ENCODE measurements at places on chromosomes 2 and 18. TPM values are rescaled to one million over a fixed set of nuclear protein-coding genes. Genes with fewer than 3 reads are reported as not detected.
A peak's percentile ranks its signal among the peaks of the same experiment; 100 is the strongest.

DNA sequence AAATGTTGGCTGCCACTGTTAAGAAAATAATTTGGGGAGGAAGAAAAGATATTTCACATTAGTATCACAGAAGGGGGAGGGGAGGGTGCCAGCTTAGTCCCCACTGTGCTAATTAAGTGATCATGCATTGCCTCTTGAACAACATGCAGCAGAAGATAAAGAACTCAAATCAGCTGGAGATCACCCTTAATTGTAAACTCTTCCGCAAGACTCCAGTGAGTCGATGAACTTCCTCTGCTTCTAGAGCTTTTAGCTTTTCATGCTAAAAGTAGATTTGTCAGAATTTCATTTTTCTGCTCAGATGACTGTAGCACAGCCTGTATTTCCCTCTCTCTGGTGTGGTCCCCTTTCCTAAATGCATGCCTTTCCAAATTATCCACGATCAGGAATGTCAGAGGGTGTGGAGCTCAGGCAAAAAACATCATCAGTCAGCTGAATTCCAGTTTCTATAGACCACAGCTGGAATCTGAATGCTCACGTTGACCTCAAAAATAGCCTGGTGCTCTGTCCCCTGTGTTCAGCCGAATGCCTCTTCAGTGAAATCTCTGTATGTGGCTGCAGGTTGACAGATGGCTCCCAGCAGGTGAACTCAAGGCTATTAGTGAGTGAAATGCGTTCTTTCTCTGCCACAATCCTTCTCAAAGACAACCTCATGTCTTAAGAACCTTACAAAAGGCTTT is 156.8 kb upstream of the UNC80 start:
- no peaks in the 10 kb centered on the region for H3K4me1 ChIP-seq
- H3K27me3 ChIP-seq: no peaks in the 10 kb centered on the region
- no peaks in the 10 kb centered on the region for H3K36me3 ChIP-seq
- no peak overlapping the region for H3K4me3 ChIP-seq
- DNase-seq: no peak

GRCh38 chr2:71615767-71616730 is 162.7 kb downstream of the DYSF start:
- peak; percentile 80 for DNase-seq
- peak overlapping the region; percentile 64 for H3K27ac ChIP-seq
- peaks cover 23% of the 10 kb centered on the region for H3K36me3 ChIP-seq
- H3K27me3 ChIP-seq: no peaks in the 10 kb centered on the region

The RAX gene
- total RNA-seq: not detected

- no peaks in the 10 kb centered on the region for H3K36me3 ChIP-seq
- DNase-seq: no peak
- H3K27me3 ChIP-seq: no peaks in the 10 kb centered on the region
- no peak overlapping the region for H3K4me3 ChIP-seq
These were observed 1098.2 kb upstream of the FANCL start for GRCh38 chr2:59339121-59339836.

The SPATA3 gene
- not detected for total RNA-seq

The CRACDL gene
- 2.2 TPM for total RNA-seq

The TMEM169 gene
- 0.75 TPM for total RNA-seq

DNA sequence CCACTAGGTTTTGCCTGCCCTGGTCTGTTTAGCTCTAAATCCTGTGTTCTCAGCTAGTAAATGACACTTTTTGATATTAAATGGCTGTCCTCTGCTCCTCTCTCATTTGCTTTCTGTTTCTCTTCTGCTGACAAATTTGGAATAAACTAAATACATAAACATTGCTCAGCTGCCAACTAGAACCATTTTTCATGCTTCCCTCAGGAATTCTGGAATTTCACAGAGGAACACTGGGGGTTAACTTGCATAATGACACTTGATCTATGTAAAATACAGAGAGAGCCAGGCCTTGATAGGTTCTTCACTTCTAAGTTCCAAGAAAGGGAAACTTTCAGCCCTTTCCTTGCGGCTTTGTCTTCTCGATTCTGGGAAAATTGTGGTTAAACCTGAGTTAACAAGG is 450.6 kb upstream of the ST6GAL2 start:
- H3K4me1 ChIP-seq: peaks cover 9% of the 10 kb centered on the region
- no peaks in the 10 kb centered on the region for H3K36me3 ChIP-seq
- H3K27ac ChIP-seq: peak overlapping the region; percentile 29
- no peaks in the 10 kb centered on the region for H3K27me3 ChIP-seq
- no peak for DNase-seq

DNA sequence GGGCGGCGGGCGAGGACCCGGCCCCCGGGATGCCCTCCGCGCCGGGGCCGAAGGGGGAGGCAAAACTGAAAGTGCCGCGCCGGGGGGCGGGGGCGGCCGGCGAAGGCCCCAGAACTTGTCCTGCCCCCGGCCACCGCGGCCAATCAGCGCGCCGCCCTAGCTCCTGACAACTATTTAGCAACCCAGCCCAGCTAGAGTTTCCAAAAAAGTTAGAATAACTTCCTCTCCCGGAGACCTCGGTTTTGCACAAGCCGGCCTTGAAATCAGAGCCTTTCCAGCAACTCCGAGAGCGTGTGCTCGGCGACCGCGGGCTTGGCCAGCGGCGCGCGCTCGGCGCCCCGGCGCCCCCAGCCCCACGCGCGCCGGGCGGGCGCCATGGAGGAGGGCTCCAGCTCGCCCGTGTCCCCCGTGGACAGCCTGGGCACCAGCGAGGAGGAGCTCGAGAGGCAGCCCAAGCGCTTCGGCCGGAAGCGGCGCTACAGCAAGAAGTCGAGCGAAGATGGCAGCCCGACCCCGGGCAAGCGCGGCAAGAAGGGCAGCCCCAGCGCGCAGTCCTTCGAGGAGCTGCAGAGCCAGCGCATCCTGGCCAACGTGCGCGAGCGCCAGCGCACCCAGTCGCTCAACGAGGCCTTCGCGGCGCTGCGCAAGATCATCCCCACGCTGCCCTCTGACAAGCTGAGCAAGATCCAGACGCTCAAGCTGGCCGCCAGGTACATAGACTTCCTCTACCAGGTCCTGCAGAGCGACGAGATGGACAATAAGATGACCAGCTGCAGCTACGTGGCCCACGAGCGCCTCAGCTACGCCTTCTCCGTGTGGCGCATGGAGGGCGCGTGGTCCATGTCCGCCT is at the start of gene TWIST2:
Gene TWIST2, plus strand, starts transcription at position 245 of the 850 bp plus-strand sequence. Its CDS starts 131 bp downstream, at position 376.
- peaks cover 47% of the 10 kb centered on the region for H3K27me3 ChIP-seq
- H3K4me1 ChIP-seq: peaks cover 47% of the 10 kb centered on the region
- no peaks in the 10 kb centered on the region for H3K36me3 ChIP-seq
- H3K4me3 ChIP-seq: peak within 1 kb of the TSS; percentile 70
- peak; percentile 94 for DNase-seq

The ASPRV1 gene
- 1.7 TPM for total RNA-seq

DNA sequence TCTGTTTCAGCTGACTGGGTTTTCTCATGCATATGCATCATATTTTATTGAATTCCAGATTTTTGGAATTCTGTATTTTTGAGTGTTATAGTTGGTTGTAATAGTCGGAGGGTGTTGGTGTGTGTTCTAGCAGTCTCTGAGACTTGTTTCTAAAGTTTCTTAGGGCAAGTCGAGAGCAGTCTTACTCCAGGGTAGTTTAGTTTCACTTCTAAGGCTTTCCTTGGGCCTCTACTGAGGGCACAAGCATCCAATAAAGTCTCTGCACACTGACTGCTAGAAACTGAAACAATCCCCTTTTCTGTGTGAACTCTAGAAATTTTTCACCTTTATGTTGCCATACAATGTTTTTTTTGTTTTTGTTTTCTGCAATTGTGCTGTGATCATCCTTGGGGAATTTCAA is 663.7 kb upstream of the LRATD1 start:
- no peaks in the 10 kb centered on the region for H3K27me3 ChIP-seq
- H3K4me1 ChIP-seq: no peaks in the 10 kb centered on the region
- H3K4me3 ChIP-seq: no peak overlapping the region

DNA sequence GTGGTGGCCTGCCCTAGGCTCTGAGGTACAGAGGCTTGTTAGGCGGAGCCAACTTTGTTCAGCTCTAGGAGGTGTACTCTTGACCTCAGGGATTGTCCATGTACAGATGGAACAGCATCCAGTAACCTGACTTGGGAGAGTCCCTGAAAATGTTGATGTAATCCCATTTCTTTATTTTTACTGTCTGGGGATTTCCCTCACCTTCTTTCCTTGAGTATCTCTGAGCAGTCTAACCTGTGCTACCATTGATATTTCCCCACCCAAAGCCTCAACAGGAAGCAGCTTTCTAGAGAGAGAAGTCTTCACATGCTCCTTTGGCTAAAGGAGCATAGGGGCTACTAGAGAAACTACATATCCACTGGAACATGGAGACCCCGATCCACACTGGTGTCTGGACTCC is 10.4 kb downstream of the IL36A start:
- peaks cover 19% of the 10 kb centered on the region for H3K27me3 ChIP-seq
- no peak for DNase-seq
- H3K4me3 ChIP-seq: no peak overlapping the region
- H3K4me1 ChIP-seq: no peaks in the 10 kb centered on the region

The CRYGC gene
- total RNA-seq: not detected

DNA sequence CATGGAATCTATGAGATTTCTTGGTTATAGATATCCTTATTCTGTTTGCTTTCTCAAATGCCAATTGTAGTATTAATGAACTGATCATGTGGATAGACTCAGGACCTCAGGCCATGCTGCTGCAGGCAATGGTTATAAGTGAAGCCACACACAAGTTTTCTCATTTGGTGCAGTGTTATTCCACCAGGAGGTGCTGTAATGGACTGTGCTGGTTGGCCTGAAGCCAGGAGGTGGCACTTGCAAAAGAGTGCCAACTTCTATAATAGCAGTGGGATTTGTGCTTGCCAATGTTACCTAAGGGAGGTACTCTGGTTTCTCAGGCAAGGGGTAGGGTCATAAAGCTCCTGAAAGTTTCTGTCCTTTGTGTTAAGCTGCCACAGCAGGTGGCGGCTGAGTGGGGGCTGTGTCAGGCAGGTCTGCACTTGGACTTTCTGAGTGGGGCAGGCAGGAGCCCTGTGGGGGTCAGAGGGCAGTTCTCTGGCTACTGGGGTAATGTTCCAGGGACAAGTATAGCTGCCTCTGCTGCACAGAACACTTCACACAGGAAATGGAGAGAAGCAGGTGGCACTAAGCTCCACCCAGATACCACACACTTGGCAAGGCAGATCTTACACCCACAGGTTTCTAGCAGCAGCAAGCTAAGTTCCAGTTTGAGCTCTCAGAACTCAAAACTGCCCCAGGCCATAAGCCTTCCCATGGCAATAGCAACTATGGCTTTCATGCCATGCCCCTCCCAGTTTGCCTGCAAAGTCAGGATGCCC is 352.6 kb upstream of the CWC22 start:
- no peaks in the 10 kb centered on the region for H3K36me3 ChIP-seq
- H3K27ac ChIP-seq: no peak overlapping the region
- DNase-seq: no peak
- peaks cover 7% of the 10 kb centered on the region for H3K4me1 ChIP-seq
- no peak overlapping the region for H3K4me3 ChIP-seq

The CD226 gene
- 2.7 TPM for total RNA-seq

All from esophagus muscularis mucosa (tissue), 4 donors.